ENCODE measurements at places on chromosomes 16 and 17. TPM values are rescaled to one million over a fixed set of nuclear protein-coding genes. Genes with fewer than 3 reads are reported as not detected.

DNA sequence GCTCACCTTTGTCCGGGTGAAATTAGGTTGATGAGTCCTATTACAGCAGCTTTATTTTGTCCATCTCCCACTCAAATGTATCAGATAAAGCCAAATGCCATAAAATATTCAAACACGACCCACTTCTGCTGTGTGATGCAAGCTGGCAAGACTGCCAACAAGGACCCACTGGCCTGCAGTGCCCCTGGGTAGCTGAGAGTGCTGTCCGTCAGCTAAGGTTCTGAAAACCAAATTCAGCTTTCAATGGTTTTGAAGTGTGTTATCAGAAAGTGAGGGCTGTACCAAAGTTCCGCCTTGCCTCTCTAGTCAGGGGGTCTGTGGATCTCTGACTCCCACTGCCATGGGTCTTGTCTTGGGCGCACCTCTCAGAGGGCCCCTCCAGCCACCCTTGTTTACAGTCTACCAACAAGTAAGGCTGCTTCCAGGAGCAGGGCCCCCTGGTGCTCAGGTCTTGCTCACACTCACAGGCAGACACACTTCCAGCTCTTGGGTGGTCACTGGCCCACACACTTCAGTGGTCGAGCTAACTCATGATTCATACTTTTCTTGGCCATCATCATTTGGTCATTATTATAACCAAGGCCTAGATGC is 10.5 kb upstream of the CCDC182 start:
- DNase-seq = peak; percentile 10

- DNase-seq = no peak
These were observed 8.9 kb upstream of the RNF112 start for GRCh38 chr17:19402171-19402570.

DNA sequence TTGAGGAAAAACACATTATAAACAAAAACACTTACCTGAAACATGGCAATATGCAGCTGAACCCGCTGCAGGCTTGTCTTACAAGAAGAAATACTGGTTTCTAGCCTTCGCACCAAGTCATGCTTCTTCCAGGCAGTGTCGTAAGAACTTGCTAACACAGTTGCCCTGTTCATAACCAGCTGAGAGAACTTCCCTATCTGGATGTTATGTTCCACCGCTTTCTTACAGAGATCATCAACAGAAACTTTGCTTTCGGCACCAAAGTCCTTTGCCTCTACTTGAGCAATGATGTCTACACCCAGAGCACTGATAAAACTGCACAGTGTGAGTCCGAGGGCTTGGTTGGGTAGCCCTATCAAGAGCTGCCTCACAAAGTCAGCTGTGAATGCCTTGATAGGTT is 27.9 kb upstream of the ARL6IP1 start:
- no peak for DNase-seq

DNA sequence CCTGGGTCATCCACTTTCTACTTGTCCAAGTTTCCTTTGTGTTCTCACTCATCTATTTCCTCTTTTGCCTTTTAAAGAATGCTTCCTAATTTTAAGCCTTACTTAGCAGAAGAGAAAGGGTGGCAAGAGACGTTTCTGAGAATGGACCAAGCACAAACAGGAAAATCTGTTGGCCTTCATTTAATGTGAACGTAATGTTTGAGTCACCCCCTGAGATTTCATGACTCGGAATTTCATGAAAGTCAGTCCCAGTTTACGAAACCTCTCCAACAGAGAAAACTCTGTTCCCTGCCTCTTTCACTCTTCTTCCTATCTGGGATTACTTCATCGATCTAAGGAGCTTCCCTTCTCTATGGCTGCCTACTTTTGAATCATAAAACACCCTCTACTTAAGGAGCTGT is at the start of gene CD300E:
Gene CD300E, minus strand, starts transcription at position 46 of the 401 bp plus-strand sequence. CDS start 117 bp downstream, outside the sequence.
- DNase-seq = no peak

GRCh38 chr17:78406920-78407319 is 28.5 kb downstream of the PGS1 start:
- DNase-seq = no peak

- no peak for DNase-seq
These were observed 2.7 kb downstream of the CYBC1 start for GRCh38 chr17:82447876-82448275.

DNA sequence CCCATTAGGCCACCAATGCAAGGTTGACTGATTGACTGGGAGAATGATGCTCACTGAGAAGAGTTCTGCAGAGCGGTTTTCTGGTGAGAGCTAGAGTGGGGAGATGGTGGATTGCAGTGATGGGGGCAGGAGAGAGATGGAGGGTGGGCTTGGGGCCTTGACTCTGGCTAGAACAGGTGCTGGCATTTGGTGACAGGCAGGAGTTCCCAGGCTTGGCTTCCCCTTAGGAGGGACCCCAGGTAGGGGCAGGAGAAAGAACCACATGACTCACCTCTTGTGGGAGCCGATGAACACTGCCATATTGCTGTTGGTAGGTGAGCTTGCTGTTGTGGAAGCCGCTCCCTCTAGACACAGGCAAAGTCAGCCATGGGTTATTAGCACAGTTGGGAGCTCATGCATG is 8.0 kb downstream of the CD300LB start:
- no peak for DNase-seq

GRCh38 chr17:81195941-81196495 is 26.7 kb downstream of the CEP131 start:
- DNase-seq = no peak

MBTPS1 gene
- 47.1 TPM for total RNA-seq

GRCh38 chr17:74243013-74243755 is 29.8 kb downstream of the TTYH2 start:
- no peak for DNase-seq

NPIPA2 gene
- 0.57 TPM for total RNA-seq

Data from LHCN-M2 (cell line).